RPMI8226 (cell line): ENCODE measurements at places on chromosomes 6 and 20.

- no peak for DNase-seq
Observed at GRCh38 chr6:50851049-50851845, 32.6 kb downstream of the TFAP2B start.

- peak; percentile 39 for DNase-seq
Observed at GRCh38 chr6:26056583-26057350, 30.5 kb upstream of the HFE start.

- no peak for DNase-seq
Observed at GRCh38 chr6:36376742-36377141, 10.7 kb downstream of the ETV7 start.

DNA sequence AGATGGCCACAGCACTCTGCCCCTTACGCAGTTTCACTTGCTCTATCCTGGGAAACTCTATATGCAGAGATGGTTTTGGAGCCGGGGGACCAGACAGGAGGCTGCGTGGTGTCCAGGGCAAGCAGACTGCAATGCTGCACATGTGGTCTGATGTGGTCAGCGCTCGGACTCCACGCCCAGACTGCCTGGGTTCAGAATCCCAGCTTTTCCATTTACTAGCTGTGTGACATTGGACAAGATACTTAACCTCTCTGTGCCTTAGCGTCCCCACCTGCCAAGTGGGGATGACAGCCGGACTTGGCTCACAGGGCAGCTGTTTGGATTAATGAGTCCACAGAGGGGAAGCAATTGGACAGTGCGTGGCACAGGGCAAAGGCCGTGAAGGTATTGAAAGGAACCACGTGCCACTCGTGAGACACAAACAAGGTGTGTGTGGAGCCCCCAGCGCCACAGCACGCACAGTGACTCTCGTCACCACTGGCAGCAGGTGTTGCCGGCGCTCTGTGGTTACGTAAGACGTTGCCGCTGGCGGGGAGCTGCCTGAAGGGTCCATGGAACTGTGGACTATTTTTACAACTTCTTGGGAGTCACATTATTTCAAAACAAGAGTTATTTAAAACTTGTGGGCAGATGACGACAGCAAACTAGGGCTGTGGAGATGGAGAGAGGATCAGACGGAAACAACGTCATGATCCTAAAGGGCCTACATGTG, 201.4 kb downstream of the PREX1 start:
- DNase-seq: no peak

DNA sequence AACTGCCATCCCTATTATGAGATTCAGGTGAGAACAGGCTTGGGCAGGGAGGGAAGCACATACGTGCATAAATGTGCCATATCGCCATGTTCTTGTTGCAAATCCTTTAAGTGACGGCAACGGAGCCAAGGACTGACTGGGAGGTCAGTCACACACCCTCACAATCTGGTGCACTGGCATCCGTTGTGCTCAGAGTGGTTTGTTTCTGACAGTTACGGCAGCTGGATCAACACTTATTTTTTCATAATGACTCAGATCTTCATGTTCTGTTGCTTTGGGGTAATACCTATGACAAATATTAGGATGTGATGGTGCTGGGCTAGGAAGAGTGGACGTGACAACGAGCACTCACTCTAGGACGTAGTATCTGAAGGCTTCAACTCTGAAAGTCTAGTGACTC, 56.2 kb upstream of the PREP start:
- DNase-seq: no peak

DNA sequence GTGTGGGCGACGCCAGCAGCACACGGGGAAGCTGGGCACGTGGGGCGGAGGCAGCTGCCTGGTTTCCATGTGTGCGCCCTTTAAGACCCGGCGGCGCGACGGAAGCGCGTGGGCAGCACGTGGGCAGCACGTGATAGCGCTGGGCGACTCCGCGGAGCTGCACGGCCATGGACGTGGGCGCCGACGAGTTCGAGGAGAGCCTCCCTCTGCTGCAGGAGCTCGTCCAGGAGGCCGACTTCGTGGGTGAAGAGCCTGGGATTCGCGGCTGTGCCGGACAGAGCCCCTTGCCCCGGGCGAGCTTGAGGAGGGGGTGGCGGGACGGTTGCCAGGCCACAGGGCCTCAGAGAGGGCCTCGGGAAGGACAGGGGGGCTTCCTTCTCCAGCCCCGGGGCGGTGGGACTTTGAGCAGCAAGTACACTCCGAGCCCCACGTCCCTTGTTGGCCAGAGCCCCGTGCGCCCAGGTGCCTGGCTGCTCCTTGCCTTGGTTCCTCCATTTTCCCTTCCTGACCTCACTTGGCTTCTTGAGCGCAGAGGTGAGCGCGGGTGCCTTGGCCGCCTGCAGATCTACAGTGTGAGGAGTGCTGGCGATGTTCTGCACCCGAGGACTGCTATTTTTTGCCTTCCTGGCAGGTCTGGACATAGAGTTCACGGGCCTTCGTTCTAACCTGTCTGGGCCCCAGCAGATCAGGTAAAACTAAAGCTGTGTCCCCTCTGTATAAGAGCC, at the start of gene PNLDC1:
PNLDC1 (plus strand) TSS at position 136 of the 725 bp plus-strand sequence; CDS start at position 168, 32 bp downstream.
- DNase-seq: no peak

GRCh38 chr6:119334535-119335264, 14.9 kb downstream of the MAN1A1 start:
- no peak for DNase-seq

DNA sequence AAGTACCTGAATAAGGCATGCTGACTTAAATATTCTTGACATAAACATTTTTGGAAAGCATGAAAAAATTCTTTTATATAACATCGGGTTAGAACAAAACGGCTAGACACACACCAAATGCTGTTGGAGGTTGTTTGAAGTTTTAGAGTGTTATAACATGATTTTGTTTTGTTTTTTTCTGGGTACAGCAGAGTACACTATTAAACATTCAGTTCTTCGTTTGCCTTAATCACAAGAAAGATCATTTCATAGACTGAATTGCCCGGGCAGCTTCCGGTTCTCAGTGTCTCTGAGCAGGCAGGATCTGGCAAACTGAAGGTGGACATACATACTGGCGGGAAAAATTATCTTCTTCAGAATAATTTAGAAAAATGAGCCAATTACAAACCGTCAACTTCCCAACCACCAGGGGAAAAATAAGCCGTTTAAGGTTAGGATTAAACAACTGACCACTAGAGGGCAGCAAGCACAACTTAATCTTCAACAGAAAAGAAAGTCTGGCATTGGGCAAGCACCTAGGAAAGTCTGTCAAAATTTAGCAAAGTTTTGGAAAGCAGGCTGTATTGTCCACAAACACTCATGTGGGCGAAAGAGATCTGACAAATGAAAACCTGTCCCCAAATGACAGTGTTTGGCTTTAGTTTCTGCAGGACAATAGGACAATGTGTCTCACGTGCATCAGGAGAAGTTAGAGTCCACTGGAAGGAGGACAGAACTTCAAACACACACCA, 15.0 kb downstream of the ZNF217 start:
- DNase-seq: peak; percentile 87

DNA sequence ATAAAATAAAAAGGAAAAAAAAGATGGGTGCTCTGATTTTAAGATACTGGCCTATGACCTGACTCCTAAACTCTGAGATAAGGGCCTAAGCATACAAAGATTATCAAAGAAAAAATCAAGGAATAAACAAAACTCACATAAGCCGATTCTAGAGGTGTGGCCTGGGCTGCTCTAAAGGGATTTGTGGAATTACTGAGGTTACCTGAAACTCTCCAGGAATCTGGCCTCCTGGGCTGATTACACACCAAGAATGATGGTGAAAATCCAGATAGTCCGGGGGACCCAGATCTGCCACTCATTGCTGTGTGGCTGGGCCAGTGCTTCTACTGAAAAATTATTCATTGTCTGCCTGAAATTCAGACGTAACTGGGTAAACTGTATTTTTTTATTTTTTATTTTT, 122.7 kb upstream of the RNF24 start:
- no peak for DNase-seq

DNA sequence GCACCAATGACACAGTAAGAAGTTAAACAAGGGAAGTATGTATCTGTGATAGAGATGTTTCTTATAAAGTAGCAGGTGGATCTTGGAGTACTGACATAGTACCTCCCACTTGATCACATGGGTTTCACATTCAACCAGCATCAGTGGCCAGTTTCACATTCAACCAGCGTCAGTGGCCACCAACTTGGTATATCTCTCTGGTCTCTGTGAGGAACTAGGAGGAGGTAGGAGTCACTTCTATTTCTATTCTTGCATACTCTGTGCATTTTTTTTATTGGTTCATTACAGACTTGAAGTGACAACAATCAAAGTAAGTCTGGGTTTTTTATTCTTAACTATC, 200.3 kb upstream of the SIM1 start:
- peak; percentile 41 for DNase-seq

- DNase-seq: no peak
Observed at GRCh38 chr6:20906945-20907344, 372.7 kb downstream of the CDKAL1 start.

- no peak for DNase-seq
Observed at GRCh38 chr6:14790976-14791375, 454.9 kb upstream of the JARID2 start.

GRCh38 chr6:14775528-14775927, 470.3 kb upstream of the JARID2 start:
- no peak for DNase-seq

GRCh38 chr6:56096946-56097621, 150.3 kb downstream of the COL21A1 start:
- DNase-seq: no peak

- DNase-seq: no peak
Observed at GRCh38 chr6:13250703-13251102, 77.6 kb downstream of the TBC1D7 start.

GRCh38 chr6:106763361-106763760, 134.0 kb downstream of the QRSL1 start:
- DNase-seq: no peak

- DNase-seq: peak; percentile 25
Observed at GRCh38 chr6:137944793-137945498, 77.9 kb downstream of the TNFAIP3 start.

- no peak for DNase-seq
Observed at GRCh38 chr6:148928811-148929210, 182.0 kb downstream of the UST start.

- DNase-seq: peak; percentile 28
Observed at GRCh38 chr6:124002377-124003081, 198.9 kb downstream of the NKAIN2 start.

- peak; percentile 66 for DNase-seq
Observed at GRCh38 chr20:709423-709822, 33.8 kb upstream of the SCRT2 start.

GRCh38 chr6:111721753-111722154, 116.1 kb upstream of the TRAF3IP2 start:
- DNase-seq: peak; percentile 31

DNA sequence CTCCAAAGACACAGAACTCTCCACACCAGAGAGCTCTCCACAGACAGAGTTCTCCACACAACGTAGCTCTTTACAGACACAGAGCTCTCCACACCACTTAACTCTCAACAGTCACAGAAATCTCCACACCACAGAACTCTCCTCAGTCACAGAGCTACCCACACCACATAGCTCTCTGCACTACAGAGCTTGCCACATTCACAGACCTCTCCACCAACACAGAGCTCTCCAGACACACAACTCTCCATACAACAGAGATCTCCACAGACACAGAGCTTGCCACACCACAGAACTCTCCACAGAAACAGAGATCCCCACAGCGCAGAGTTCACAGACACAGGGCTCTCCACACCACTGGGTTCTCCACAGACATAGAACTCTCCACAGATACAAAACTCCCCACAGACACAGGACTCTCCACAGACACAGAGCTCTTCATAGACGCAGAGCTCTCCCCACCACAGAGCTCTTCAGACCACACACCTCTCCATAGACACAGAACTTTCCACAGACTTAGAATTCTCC, 52.5 kb downstream of the ERMARD start:
- DNase-seq: no peak

GRCh38 chr6:20699402-20699801, 165.1 kb downstream of the CDKAL1 start:
- no peak for DNase-seq

- DNase-seq: no peak
Observed at GRCh38 chr6:25697537-25698340, 45.7 kb downstream of the SCGN start.

GRCh38 chr6:166633732-166634535, 6.9 kb upstream of the RPS6KA2 start:
- peak; percentile 86 for DNase-seq

DNA sequence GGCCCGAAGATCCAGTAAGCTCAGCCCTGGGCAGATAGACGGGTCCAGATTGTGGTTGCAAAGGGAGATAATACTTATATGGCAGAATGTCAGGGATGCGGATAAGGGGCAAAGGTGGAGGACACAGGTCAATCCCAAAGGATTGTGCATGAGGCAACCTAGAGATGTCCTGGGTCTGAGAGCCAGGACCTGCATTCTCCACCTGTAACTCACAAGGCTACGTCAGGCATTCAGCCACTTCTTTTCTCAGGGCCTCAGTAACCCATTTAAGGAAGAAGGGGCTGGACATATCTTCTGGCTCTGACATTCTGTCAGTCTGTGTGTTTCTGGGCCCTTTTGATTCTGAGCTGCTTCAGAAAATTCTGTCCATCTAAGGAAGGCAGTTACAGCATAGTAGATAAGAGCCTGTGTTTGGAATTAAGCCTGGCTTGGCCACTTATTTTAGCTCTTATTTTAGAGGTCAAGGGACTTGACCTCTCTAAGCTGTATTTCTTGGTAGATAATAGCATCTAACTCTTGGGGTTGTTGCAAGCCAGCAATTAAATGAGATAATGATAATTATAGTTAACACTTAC, 40.2 kb downstream of the CNBD2 start:
- no peak for DNase-seq

DNA sequence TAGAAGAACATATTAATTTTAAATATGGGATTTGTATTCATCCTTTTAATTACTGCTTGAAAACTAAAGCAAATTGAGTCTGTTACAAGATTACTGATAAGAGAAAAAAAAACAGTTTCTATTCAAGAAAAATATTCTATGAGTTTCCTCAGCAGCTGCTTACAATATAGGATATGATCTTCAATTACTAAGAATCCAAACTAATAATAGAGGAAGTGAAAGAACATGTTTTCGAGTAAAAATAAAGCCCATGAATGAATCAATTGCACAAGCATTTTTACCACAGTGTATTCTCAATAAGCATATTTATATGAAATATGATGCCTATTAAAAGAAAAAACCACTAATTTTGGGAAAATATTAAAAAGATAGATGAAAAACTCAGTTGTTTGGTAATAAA, 63.4 kb downstream of the AHI1 start:
- peak; percentile 17 for DNase-seq

GRCh38 chr20:52432740-52433139, 241.2 kb upstream of the ZFP64 start:
- DNase-seq: no peak

- DNase-seq: no peak
Observed at GRCh38 chr6:95589826-95590570, 12.7 kb downstream of the MANEA start.

GRCh38 chr20:42714298-42715141, 475.2 kb downstream of the PTPRT start:
- DNase-seq: peak; percentile 74

- DNase-seq: no peak
Observed at GRCh38 chr6:109760208-109760607, 69.1 kb downstream of the FIG4 start.

DNA sequence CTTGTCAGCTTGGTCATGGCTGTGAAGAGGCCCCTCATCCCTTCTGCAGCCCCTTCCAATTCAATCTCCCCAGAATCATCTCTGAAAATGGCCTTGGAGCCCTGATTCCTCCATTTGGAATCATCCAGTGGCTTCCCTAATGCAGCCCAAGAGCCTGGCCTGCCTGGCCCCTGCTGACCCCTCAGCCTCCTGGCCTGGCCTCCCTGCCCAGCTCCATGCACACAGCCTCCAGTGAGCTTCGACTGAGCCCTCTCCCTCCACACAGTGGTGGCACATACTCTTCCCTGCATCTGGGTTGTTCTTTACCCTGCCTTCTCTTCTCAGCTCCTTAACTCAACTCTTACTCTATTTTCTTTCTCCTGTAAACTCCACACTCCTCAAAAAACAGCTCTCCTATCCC, 120.9 kb downstream of the ANKRD60 start:
- no peak for DNase-seq
